ENCODE measurements at places on chromosomes 1 and 21.

GRCh38 chr1:99548943-99549605 is 96.8 kb upstream of the PALMD start:
- DNase-seq: no peak

DNA sequence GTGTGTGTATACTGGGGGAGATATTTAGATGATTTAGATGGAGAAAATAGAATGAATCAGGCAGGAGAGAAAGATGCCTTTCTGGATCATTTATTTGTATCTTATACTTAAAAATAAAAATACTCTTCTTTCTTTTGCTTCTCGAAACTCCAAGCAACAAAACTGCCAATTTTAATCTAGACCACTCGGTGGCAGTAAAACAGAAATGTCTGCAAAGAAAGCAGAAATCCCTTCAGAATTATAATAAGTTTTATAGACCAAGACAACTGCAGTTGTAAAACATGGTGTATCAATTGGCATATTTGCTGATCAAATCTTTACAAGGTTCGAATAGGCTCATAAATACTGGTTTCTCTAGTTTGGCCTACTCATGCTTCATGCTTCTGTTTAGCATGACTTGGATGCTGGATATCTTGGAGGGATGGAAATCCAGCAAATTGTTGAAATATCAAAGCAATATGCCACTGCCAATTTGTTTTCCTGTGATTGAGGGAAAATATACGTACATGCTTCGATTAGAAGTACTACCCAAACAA is 15.1 kb upstream of the C1orf87 start:
- DNase-seq: no peak

GRCh38 chr1:24091971-24092482 is 19.9 kb downstream of the MYOM3 start:
- no peak for DNase-seq

- DNase-seq: no peak
These were observed 16.2 kb downstream of the KYAT3 start for GRCh38 chr1:88976235-88976634.

DNA sequence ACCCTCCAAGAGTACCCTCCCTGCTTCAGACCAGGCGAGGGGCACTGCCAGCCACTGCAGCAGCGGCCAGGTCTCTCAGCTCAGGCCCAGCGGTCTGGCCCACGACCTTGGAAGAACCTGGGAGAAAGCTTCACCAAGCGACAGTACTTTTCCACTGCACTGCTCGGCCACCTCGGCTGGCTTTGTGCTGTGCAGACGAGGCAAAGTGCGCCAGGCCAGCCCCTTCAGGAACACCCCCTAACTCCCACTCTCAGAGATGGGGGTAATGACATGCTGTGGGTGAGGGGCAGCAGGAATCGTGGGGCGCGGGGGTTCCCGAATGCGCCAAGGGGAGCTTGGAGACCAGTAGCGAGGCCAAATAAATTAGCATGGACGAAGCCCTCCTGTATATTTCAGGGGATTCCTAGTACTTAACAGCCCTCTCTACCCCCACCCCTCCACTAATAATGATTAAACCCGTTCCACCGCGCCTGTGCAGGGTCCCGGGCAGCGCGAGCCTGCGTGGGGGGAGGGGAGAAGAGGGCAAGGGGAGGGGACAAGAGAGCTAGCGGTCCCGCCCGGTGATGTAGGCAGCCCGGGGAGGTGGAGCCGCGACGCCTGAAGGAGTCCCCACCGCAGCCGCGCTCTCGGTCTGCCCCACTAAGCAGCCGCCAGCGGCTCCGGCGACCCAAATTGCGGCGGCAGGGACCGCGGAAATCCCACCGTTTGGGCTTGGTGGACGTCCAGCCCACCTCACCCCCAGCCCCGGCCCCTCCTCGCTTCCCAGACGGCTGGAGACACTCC is at the start of gene FAM43B:
Gene FAM43B, plus strand, starts transcription at position 629 of the 783 bp plus-strand sequence. CDS start 401 bp downstream, outside the sequence.
- DNase-seq: peak; percentile 61

Data from putamen (tissue), 1 donor.